ENCODE measurements at places on chromosomes 5 and 9.

GRCh38 chr5:167489202-167489601 is 802.2 kb upstream of the WWC1 start:
- no peak for DNase-seq

GRCh38 chr9:131708226-131709002 is 31.5 kb downstream of the RAPGEF1 start:
- no peak for DNase-seq

DNA sequence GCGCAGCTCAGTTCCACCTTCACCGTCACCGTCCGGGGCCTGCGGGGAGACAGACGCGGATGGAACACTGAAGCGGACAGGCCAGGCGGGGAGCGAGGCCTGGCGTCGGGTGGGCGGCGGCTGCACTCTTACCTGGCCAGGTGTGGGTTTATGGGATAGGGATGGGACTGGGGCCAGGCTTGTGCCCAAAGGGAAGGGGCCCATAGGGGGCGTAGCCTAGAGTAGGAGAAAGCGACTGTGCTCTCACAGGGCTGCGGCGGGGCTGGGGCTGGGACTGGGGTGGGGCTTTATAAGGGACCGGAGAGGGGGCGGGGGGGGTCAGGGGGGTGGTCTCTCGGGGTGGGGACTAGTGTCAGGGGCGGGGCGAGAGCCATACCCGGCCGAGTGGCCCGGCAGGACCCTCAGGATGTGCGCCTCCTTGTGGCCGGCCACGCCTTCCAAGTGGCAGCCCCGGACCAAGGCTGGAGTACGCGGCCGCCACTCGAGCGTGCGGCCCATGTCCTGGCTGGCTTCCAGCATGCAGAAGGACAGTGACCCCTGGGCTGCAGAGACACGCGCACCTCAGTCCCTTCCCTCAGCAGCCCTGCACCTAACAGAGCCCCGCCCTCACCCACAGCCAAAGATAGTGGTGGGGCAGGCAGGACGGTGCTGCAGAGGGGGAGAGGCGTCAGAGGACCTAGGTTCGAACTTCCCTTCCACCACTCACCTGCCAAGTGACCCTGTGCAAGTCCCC is 22.8 kb downstream of the FPGS start:
- DNase-seq = no peak

- DNase-seq = no peak
These were observed 338.1 kb upstream of the SMC2 start for GRCh38 chr9:103755986-103756385.

DNA sequence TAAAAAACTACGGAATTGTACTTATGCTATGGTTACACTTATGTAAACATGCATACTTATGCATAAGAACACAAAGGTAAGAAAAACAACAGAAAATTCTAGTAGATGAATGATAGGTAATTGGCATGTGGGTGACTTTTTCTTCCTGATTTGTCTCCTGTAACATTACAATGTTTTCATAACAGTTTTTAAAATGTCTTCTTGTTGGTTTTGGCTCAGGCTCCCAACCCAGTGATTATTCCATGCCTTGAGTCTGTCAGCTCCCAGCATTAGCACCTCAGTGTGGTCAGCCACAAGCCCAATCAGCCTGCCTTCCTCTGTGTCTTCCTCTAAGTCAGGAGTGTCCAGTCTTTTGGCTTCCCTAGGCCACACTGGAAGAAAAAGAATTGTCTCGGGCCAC is 7.9 kb upstream of the FOXE1 start:
- DNase-seq = no peak

- DNase-seq = no peak
These were observed 47.7 kb downstream of the LIX1 start for GRCh38 chr5:97094579-97095317.

DNA sequence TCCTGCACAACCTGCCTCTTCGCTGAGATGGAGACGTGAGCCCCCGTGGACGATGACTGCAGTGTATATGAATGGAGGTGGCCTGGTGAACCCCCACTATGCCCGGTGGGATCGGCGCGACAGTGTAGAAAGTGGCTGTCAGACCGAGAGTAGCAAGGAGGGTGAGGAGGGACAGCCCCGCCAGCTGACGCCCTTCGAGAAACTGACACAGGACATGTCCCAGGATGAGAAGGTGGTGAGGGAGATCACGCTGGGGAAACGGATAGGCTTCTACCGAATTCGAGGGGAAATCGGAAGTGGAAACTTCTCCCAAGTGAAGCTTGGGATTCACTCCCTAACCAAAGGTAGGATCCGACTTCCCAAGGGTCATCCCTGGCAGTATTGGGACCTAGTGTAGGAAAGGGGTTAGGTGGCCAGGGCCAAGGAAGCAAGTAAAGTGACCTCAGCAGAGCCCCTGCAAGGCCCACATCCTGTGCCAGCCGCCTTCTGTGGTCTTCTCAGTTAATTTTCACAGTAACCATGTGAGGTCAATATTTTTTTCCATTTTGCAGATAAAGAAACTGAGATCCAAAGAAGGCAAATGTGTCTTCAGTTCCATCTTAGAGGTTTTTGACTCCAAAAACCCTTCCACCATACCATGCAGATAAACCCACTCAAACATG is 53.8 kb downstream of the NIM1K start:
- DNase-seq = no peak

- no peak for DNase-seq
These were observed 29.3 kb downstream of the SEMA5A start for GRCh38 chr5:9516591-9516990.

DNA sequence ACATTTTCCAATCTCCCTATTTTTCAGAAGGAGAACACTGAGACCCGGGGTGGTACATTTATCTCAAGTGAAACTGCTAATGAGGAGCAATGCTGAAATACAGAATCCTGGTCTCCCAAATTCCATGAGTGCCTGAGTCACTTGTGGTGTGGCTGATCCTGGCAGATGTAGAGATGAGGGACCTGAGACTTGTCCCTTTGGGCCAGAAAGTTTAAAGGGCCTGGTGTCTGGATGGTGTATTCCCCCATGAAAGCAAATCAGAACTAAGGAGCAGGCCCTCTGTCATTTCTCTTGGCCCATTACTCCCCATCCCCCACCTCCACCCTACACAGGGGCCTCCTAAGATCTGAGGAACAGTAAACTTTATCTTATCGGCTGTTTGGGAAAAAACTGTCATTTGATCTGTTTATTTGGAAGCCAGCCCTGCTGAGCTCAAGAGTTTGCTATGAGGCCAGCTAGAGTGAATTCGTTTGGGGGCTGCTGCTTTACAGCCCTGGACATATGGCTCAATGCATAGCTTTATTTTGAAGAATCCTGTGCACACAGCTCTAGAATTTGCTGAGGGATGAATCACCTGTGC is 140.3 kb downstream of the LHFPL2 start:
- DNase-seq = no peak

DNA sequence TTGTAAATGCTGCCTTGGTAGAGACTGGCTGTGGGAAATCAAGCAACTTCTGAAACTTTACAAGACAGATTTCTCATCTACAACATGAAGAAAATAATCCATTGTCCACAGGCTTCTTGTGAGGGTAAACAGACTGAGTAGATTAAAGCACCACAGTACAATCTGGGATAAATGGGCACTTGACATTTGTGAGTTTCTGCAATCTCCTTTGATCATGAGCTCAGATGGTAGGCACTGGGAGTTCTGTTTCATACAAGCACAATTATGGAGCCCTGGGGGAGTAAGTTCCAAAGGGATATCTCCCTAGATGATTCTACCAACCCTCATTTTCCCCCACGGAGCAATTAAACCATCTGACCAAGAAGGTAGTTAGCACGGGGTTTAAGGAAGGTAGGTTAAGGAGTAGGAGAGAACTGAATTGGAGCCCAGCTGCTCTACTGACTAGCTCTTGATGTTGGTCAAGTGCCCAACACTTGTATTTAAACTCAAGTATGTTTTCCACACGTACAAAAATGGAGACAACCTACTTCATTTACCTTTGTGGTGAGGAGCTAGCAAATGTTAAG is 479.5 kb upstream of the TNC start:
- DNase-seq = no peak

GRCh38 chr5:171131497-171131896 is 177.6 kb upstream of the TLX3 start:
- no peak for DNase-seq

DNA sequence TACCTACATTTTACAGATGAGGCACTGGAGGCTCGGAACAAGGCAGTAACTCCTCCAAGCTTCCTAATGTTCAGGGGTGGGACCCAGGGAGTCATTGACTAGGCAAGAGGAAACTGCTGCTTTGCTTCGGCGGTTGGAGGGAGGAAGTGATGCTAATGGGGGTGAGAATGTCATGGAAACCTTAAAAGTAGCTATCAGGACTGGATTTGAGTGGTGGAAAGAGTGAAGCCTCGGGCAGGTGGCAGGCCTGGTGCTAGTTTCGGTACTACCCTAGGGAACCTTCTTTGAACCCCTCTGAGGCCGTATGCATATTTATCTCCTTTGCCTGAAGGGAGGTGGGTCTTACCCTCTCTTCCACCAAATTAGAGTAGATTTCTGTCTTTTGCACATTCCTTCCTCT is 1.6 kb downstream of the BSPRY start:
- DNase-seq = no peak

- DNase-seq = no peak
These were observed 8.4 kb downstream of the SLC1A3 start for GRCh38 chr5:36614657-36615308.

- DNase-seq = no peak
These were observed 3.0 kb downstream of the NFIL3 start for GRCh38 chr9:91420501-91421127.

DNA sequence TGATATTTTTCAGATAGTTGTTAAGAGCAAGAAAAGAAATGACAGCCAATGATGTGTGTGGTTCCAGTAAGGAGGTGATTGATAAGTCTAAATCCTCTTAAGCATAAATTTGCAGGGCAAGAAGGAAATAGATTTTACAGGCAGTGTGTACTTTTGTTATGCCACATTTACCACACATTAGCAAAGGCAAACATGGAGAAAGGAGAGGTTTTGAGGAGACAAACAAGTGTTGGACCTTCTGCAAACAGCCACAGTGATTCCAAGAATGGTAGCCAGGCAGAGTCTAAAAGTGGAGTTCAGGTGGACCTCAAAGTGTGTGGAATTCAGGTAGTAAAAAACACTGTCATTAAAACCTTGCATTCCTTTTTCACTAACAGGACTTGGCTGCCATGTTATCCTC is 295.9 kb upstream of the ITGA1 start:
- DNase-seq = no peak

GRCh38 chr9:10876333-10876732 is 263.5 kb upstream of the PTPRD start:
- DNase-seq = no peak

- peak; percentile 19 for DNase-seq
These were observed 70.8 kb upstream of the CDKN2B start for GRCh38 chr9:22079873-22080341.

- DNase-seq = no peak
These were observed 104.2 kb upstream of the GPR151 start for GRCh38 chr5:146620031-146620668.

GRCh38 chr9:79165020-79165780 is 406.6 kb upstream of the TLE4 start:
- no peak for DNase-seq

DNA sequence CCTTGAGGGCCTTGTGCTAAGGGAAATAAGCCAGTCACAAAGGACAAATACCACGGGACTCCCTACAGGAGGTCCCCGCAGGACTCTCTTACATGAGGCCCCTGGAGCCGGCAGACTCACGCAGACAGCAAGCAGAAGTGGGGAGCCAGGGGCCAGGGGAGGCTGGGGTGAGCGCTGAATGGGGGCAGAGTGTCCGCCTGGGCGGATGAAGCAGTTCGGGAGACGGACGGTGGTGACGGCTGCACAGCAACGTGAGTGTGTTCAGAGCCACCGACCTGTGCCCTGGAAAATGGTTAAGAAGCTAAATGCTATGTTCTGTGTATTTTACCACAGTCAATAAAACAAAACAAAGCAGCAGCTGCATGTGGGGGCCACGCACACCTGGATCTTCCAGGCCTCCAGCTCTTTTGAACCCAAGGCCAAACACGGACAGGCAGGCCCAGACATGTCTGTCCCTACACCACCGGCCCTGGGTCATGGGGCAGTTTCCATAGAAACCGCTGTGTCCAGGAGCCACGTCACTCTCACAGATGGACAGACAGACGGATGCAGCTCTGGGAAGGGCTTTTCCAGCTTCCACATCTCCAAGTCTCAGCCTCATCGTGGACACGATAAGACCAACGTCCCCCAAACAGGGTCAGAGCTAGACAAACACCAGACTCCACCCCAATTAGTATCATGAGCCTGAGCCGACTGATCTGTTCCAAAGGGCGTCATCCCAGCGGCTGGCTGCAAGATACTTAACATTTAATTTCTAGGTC is 103.9 kb downstream of the VAV2 start:
- DNase-seq = no peak

DNA sequence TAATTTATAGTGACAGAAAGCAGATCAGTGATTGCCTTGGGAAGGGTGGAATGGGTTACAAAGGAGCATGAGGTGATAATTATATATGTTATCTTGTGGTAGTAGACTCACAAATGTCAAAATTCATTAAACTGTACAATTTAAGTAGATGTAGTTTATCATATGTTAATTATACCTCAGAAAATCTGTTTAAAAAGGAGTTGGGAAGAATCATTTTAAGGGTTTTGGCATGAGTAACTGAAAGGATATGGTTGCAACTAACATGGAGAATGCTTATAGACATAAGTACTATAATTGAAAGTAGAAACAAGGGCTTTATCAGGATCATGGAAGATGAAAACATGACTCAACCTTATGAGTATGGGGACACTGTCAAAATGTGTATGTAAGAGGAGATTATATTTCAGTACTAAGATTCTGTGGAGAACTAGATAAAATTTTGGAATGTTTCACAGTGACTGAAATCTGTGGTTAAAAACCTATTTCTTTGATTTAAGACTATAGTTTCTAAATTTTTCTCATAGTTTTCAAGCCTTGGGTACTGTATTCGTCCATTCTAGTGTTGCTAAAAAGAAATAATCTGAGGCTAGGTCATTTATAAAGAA is 73.3 kb downstream of the FCHO2 start:
- no peak for DNase-seq

DNA sequence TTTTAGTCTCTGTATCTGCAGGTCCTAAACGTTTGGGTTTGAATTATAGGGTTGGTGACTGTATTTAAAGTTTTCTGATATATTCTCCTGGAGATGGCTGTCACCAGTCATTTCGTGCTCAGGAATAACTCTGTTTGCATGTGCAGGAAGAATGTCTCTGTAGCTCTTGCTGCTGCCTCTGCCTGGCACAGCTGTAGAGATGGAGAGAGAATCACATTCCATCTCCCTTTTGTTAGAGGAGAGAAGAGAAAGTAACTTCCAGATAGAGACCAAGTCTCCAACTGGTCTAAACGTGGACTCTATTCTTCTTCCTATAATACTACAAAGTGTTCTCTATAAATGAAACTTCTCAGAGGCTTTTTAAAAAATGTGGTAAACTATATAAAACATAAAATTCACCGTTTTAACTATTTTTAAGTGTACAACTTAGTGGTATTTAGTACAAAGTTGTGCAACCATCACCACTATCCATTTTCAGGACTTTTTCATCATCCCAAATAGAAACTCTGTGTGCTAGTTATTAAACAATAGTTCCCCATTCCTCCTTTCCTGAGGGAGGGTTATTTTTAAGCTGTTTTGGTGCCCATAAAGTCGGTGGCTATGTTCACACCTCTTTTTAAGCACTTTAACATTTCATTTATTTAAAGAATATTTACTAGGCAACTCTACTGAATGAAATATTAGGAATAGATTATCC is 20.7 kb upstream of the STARD4 start:
- DNase-seq = no peak

GRCh38 chr5:12883395-12883794 is 979.1 kb upstream of the CTNND2 start:
- no peak for DNase-seq
